ENCODE measurements at places on chromosomes 1 and 21.

DNA sequence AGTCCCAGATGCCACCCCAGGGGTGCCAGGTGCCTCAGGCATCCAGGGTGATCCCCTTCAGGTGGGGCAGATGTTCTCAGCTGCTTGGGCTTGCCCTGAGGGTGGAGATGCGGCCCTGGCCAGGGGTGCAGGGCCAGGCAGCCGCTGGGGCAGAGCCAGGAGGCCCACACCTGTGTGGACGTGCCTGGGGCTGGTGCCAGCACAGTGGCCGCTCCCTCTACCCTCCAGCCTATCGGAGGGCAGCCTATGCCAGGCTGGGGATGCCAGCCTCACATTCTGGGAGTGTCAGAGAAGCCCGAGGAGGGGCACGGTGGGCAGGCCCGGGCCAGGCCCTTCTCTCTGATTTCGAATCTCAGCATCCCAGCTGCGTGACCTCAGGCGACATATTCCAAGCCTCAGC is 96.5 kb upstream of the WNT4 start:
- no peak for DNase-seq

GRCh38 chr1:90710579-90711536 is 6.2 kb downstream of the BARHL2 start:
- DNase-seq, result no peak

DNA sequence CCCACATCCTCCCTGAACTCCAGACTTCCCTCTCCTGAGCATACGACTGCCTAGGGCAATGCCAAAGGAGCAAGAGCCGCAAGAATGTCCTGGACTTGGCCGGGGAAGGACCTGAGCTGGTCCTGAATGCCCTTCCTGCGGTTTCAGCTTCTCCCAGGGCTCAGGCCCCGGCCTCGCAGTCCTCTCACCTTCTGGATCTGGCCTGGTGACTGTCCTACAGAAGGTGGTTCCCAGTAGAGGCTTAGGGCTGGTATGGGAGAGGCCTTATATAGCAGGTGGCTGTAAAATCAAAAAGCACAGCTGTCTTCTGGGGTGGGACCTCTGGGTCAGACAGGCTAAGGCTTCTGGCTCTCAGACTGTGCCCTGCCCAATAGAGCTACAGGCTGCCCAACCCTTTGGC is at the start of gene LYPD8:
TSS of gene LYPD8 (minus strand) at position 243 of the 400 bp plus-strand sequence. CDS start 4,678 bp downstream, outside the sequence.
- no peak for DNase-seq

DNA sequence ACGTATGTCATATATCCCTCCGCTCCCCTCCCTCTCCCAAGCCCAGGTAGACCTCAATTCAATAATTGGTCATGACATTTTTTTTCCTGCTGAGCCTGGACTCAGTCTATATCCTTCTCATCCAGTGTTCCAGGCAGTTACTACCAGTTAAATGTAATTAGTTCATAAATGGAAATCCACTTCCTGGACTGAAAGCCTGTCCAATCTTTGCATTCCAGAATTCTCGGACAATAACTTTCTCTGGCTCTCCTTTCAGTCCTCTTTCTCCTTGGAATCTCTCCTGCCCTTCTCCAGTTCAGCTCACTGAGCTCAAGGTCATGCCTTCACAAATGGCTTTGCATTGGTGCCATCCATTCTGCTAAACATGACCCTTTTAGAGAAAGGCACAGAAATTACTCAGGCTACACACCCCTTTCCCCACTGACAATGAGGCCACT is 34.8 kb downstream of the VWA5B1 start:
- no peak for DNase-seq

- no peak for DNase-seq
Observed at GRCh38 chr1:208643005-208643597, 398.9 kb upstream of the PLXNA2 start.

GRCh38 chr1:186659890-186660341 is 20.3 kb downstream of the PTGS2 start:
- no peak for DNase-seq

- DNase-seq, result no peak
Observed at GRCh38 chr1:82160903-82161302, 360.2 kb downstream of the ADGRL2 start.

- no peak for DNase-seq
Observed at GRCh38 chr1:100034470-100034869, 64.7 kb downstream of the SLC35A3 start.

GRCh38 chr21:29730281-29730680 is 209.5 kb downstream of the GRIK1 start:
- DNase-seq, result no peak

DNA sequence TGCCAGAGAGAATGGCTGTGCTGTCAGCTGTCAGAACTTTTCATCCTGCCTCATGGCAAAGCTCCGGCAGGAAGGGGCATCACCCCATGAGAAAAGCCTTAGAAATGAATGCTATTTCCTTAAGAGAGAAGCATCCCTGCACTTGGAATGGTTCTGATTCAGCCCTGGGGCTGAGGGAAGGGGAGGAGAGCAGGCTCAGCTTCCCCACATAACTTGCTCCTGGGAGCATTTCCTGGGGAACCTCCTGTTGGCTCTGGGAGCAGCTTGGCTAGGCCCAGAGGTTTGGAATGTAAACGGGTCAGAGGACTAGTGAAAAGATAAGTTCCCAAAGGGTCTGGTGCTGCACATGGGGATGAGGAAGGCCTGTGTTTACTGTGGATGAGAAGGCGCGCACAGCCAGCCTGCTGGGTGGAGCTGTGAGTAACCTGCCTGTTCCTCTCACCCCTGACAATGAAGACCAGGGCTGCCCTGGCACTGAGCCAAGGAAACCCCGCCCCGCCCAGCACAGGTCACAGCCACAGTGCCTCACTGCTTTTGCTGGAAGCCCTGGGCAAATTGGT is 5.0 kb downstream of the PRELP start:
- peak; percentile 95 for DNase-seq

DNA sequence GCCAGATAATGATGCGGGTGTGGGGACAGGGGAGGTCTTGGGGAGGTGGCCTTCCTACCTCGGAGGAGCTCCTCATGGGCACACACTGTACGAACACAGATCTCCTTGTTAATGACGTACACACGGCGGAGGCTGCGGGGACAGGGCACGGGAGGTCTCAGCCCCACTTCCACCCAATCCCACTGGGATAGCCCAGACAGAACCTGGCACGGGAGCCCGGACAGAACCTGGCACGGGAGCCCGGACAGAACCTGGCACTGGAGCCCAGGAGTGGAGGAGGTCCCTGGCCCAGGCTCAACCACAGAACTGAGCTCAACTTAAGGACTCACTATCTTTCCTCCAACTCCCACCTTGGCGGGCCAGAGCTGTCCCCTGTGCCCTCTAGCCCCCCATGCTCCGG is 5.2 kb downstream of the MFAP2 start:
- no peak for DNase-seq

DNA sequence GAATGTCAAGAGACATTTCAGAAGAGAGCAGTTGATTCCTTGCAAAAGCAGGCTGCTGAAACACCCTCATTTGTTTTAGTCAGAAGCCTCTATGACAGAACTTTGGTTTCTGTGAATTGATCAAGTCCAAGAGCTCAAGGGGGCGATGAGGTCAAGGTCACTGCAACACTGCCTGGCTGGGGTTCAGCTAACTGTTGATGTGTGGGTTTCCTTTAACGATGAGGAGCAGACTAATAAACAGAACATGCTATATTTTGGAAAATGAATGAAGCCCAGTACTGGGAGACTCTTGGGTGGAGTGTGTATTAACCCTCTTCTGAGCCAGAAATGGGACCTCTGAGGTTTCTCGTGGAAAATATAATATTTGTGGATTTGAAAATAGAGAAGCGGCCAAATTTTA is 109.3 kb downstream of the ZC3H11B start:
- no peak for DNase-seq

- peak; percentile 58 for DNase-seq
Observed at GRCh38 chr1:117060441-117061317, 553 bp downstream of the TTF2 start.

GRCh38 chr1:176033881-176034280 is 173.2 kb downstream of the COP1 start:
- DNase-seq, result peak; percentile 8

GRCh38 chr1:89381618-89382017 is 17.8 kb downstream of the GBP6 start:
- DNase-seq, result no peak

- DNase-seq, result no peak
Observed at GRCh38 chr1:237794071-237794470, 96.7 kb downstream of the ZP4 start.

DNA sequence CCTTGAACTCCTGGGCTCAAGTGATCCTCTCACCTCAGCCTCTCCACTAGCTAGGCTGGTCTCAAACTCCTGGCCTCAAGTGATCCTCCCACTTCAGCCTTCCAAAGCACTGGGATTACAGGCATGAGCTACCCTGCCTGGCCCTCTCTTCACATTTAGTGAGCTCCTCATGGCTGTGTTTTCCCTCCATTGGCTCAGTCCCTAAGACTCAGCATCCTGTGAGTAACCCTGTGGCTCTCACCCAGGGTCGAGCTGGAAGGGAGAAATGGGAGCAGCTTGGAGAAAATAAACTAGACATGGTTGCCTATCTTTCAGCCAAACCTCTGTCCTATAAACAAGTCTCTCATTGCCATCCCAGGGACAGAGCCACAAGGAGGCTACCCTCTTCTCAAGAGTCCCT is 17.5 kb downstream of the NCF2 start:
- peak; percentile 53 for DNase-seq

DNA sequence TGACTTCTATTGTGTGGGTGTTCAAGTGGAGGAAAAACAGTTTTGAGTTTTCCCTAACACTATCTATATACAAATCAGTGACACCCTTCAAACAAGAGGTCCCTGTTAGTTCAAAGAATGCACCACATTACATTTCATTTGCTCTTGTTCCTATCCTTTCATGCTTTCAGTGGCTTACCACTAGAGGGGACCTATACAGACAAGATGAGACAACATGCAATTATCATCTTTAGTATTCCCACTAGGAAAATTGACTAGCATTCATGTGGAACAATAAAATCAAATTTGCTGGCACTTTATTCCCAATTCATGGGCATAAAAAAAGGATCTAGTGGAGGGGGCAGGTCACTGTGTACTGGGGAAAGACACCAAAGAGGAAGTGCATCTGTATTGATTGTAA is 13.3 kb upstream of the SIPA1L2 start:
- DNase-seq, result no peak

GRCh38 chr21:24023936-24024335 is 1583.3 kb downstream of the MRPL39 start:
- no peak for DNase-seq

DNA sequence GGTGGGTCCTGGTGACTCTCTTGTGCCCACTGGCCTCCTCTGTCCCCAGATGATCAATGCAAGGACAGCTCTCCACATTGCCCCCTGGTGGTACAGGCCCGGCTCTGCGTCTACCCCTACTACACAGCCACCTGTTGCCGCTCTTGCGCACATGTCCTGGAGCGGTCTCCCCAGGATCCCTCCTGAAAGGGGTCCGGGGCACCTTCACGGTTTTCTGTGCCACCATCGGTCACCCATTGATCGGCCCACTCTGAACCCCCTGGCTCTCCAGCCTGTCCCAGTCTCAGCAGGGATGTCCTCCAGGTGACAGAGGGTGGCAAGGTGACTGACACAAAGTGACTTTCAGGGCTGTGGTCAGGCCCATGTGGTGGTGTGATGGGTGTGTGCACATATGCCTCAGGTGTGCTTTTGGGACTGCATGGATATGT is 10.8 kb downstream of the ADAMTSL4 start:
- peak; percentile 81 for DNase-seq

- no peak for DNase-seq
Observed at GRCh38 chr21:17786851-17787181, 32.3 kb downstream of the C21orf91 start.

GRCh38 chr1:26539722-26540121 is 10.2 kb downstream of the RPS6KA1 start:
- DNase-seq, result no peak

DNA sequence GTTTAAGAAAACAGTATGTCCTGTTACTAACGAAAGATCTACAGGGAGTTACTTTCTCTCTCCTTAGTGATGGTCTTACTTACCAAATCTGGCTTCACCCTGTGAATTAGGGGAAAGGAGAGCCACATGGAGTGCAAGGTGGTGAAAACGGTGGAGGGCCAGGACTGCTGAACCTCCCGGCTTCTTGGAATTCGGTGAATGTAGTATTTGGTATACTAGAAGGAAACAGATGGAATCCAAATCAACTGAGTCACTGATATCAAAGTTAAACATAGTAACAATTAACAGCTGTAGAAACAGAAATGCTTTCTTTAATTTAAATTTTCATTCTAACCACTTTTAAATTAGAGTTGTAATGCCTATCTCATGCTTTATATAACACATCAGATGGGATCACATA is 45.7 kb downstream of the ALG14 start:
- DNase-seq, result no peak

GRCh38 chr21:15309022-15309590 is 244.3 kb upstream of the NRIP1 start:
- no peak for DNase-seq

- DNase-seq, result peak; percentile 64
Observed at GRCh38 chr1:183869664-183870063, 64.7 kb downstream of the RGL1 start.

GRCh38 chr1:240465531-240465940 is 146.4 kb downstream of the GREM2 start:
- DNase-seq, result peak; percentile 23

- peak; percentile 87 for DNase-seq
Observed at GRCh38 chr1:223771814-223772770, 59.8 kb downstream of the CAPN2 start.

GRCh38 chr1:225710804-225711203 is 57.9 kb upstream of the ENAH start:
- no peak for DNase-seq

- DNase-seq, result no peak
Observed at GRCh38 chr1:58904299-58905125, 120.7 kb upstream of the JUN start.

GRCh38 chr21:35204125-35204524 is 155.0 kb upstream of the RUNX1 start:
- DNase-seq, result no peak

- DNase-seq, result no peak
Observed at GRCh38 chr1:183885142-183885735, 80.3 kb downstream of the RGL1 start.

GRCh38 chr1:14650951-14651350 is 52.5 kb downstream of the KAZN start:
- DNase-seq, result no peak

DNA sequence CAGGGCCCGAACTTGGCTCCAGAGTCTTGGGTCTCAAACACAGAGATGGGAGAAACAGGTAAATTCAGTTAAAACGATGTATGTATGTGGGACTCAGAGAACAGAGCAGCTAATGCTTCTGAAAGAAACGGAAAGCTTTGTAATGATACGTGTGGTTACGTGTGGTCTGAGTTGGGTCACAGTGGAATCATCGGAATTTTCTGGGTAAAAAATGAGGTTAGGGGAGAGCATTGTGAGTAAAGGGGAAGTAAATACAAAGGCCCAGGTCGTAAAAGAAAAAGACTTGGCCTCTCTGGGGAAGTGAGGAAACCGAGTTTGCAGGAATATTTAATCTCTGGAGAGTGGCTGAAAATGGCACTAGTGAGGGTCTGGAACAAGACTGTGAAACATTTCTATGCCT is 8.3 kb downstream of the NHLH2 start:
- DNase-seq, result no peak
